ENCODE measurements at places on chromosomes 11 and 22.

DNA sequence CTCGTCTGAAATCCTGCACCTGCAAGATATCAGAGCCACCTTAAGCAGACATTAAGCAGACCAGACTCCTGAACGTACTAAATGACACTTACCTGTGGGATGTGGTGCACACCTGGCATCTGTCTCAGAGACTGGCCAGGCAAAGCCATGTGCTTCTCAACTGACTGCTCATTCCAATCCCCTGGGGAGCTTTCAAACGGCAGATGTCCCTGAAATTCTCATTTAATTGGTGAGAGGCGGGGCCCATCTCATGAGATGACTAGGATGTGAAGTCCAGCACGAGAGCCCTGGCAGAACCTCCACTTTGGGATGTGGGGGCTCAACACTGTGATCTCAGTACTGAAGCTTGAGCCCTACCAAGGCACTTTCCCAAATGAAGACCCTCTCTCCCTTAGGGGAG, 84.9 kb upstream of the HMGXB4 start:
- DNase-seq: no peak

DNA sequence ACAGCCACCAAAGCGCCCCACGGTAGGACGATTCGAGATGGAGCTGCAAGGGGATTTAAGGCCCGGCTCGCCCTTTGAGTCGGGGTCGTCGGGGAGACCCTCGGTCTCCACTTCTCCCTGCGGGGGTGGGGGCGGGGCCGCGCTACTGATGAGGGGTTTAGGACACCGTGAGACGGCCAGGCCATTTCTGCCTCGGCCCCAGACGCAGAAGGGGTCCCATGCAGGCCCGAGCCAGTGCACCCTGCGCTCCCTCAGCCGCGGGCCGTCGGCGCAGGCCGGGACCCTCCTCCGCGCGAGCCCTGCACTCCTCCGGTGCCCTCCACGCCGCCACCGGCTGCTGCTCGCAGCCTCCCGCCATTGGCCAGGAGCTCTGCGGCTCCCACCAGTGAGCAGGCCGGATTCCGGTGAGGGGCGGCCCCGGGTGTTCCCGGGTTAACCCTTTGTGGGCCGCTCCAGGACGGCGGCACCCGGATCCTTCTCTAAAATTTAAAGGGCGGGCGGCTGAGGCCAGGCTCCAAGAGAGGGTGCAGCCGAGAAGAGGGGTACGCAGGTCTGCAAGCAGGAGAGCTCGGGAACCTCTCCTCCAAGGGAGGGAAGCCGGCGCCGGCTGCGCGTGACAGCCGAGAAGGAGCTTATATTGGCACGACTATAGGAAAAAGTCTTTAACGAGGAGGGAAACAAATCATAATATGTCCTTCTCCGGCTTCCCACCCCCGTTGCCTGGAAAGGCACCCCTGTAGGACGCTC, 18.0 kb downstream of the CREB3L1 start:
- peak; percentile 63 for DNase-seq

GRCh38 chr11:8863838-8864237, 47.2 kb upstream of the AKIP1 start:
- no peak for DNase-seq

- peak; percentile 83 for DNase-seq
Observed at GRCh38 chr11:2376751-2377451, at the start of gene CD81. TSS of gene CD81 (plus strand) at chr11:2377310. CDS start at chr11:2377550, 240 bp downstream.

DNA sequence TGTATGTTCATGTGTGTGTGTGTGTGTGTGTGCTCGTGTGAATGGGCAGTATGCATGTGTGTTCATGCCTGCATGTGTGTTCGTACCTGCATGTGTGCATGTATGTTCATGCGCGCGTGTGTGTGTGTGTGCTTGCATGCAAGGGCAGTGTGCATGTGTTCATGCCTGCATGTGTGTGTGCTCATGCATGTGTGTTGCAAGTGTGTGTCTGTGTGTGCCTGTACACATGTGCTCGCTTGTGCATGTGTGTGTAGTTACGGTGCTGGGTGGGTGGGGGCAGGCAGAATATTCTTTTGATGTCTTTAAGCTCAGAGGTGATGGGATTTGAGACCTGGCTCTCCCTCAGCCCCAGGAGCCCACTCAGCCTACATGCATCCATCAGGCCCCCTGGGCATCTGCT, 822.1 kb downstream of the BRD1 start:
- no peak for DNase-seq

GRCh38 chr11:95715777-95716241, 73.8 kb downstream of the FAM76B start:
- DNase-seq: no peak

GRCh38 chr22:47139013-47139789, 376.8 kb downstream of the TBC1D22A start:
- DNase-seq: no peak

All from natural killer cell (primary cell).